Suppressor macrophage treated with lipopolysaccharide for 1 hour (primary cell): ENCODE measurements at places on chromosomes 6 and 20.

GRCh38 chr6:12010635-12011275, 1.4 kb upstream of the HIVEP1 start:
- DNase-seq, result no peak

DNA sequence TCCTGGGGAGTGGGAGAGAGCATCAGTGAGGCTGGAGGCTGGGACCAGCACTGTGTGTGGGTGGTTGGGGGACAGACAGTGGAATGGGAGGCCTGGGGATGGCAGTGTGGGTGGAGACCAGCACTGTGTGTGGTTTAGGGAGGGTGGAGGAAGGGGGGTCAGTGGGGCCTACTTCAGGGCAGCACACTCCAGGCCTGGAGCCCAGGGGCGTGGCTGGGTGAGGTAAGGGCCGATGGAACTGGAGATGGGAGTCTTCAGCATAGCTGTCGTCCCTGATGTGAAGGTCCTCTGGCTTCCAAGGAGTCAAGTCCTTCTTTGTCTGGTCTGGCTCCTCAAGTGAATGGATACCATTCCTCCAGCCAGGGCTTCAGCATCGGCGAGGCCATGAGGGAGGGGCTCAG, 18.6 kb downstream of the KCNK17 start:
- DNase-seq, result no peak

- no peak for DNase-seq
Observed at GRCh38 chr6:155372256-155372655, 58.0 kb upstream of the TFB1M start.

- DNase-seq, result peak; percentile 41
Observed at GRCh38 chr20:2874456-2874855, 1.2 kb downstream of the PTPRA start.

DNA sequence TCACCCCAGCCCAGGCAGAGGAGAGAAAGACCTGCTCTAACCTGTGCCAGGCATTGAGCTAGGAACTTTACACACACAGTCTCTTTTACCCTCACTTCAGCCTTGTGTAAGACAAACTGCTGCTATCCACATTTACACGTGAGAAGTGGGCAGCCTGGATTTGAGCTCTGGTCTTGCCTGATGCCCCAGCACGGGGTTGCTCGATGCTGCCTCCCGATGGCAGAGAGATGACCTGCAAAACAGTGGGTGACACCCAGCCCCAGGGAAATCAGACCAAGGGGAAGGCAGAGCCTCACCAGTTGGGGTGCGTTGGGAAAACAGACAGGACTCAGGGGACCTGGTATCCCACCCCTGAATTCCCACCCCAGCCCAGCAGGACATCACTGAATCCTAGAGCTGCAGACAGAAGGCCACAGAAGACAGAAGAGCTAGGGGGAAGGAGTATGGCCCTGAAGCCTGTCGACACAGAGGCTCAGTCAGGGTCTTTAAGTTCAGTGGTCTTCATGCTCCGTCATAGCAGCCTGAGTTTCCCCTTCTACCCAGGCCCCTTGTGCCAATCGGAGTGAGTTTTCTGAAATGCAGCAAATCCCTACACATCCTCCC, 990 bp downstream of the BPI start:
- DNase-seq, result peak; percentile 81

DNA sequence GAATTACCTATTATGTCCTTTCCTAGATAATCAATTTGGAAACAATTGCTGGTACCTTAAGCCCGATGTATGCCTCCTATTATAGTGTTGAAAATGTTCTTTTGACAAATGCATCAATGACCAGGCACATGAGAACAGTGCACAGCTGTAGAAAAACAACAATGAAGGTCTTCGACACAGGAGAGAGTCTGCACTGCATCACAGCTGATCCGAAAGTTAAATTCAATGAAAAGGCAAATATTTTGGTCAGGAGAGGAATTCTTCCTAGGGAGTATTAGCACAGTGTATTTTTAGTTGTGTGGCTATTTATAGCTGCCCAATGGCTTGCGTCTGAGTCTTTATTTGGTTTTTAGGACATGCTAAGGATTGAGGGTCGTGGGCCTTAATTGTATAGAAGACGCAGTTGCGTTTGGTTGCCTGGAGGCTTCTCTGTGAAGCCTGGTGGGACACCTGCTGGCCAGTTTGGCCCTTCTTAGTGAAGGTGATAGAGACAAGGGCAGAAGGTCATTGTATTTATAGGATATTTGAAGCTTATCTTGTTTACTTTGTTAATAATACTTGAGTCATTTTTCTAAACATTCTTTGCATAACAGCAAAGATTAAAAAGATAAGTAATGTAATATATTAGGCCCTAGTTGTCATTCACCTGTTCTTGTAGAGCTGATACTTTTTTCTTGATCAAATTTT, 72.3 kb downstream of the CDYL start:
- peak; percentile 10 for DNase-seq

GRCh38 chr6:41284726-41285125, 1.8 kb downstream of the TREM1 start:
- DNase-seq, result no peak
